Activated T-cell treated with anti-CD3 and anti-CD28 coated beads for 48 hours (primary cell): ENCODE measurements at places on chromosomes 11 and 22.

GRCh38 chr22:46662226-46662625 is 42.0 kb downstream of the GRAMD4 start:
- no peak for DNase-seq

- no peak for DNase-seq
Observed at GRCh38 chr22:33270596-33270995, 212.4 kb upstream of the SYN3 start.

DNA sequence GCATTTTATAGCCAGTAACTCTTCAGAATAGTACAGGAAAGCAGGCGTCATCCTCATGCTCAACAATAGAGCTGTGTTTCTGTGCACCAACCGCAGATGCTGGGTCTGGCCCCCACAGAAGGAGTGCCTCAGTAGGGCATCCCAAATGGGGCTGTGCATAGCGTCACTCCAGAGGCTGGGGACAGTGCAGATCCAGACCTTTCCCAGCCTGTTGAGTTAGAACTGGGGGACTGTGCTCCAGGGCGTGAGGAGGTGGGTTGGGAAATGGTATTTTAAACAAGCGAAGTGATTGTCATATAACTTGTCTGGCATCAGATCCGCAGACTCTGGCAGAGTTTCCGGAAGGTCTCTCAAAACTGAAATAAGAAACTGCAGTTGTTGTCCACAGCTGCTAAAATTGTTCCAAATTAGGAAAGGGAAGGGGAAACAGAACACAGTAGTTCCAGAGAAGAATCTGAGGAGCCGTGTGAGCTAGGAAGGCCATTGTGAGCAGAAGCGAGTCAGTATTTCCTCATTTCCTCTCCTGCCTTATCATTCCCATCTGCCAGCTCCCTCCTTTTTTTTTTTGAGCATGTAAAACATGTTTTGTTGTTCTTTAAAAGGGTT is 52.2 kb downstream of the JAM3 start:
- no peak for DNase-seq

GRCh38 chr11:58275002-58275401 is 6.9 kb upstream of the OR10W1 start:
- no peak for DNase-seq

- DNase-seq = no peak
Observed at GRCh38 chr11:77346906-77347603, 45.6 kb upstream of the GDPD4 start.

GRCh38 chr11:1354125-1354938 is 35.4 kb upstream of the BRSK2 start:
- no peak for DNase-seq

- DNase-seq = no peak
Observed at GRCh38 chr11:24509114-24509513, 12.3 kb downstream of the LUZP2 start.

DNA sequence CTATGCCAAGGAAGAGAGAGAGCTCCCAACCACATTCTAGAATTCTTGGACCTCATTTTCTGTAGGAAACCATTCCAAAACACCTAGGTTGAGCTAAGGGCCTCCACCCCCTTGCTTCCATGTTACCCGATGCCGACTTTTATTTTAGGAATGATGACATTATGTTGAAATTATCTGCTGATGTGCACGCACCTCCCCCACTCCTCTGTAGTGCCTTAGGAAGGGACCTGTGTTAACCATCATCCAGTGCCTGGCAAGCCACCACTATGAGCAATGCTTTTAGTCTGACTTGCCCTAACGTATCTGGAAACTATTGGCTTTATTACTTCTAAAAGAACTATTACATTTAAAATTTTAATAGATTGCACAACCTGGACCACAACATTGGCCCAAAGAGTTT is 42.1 kb downstream of the NCAPD3 start:
- DNase-seq = no peak

DNA sequence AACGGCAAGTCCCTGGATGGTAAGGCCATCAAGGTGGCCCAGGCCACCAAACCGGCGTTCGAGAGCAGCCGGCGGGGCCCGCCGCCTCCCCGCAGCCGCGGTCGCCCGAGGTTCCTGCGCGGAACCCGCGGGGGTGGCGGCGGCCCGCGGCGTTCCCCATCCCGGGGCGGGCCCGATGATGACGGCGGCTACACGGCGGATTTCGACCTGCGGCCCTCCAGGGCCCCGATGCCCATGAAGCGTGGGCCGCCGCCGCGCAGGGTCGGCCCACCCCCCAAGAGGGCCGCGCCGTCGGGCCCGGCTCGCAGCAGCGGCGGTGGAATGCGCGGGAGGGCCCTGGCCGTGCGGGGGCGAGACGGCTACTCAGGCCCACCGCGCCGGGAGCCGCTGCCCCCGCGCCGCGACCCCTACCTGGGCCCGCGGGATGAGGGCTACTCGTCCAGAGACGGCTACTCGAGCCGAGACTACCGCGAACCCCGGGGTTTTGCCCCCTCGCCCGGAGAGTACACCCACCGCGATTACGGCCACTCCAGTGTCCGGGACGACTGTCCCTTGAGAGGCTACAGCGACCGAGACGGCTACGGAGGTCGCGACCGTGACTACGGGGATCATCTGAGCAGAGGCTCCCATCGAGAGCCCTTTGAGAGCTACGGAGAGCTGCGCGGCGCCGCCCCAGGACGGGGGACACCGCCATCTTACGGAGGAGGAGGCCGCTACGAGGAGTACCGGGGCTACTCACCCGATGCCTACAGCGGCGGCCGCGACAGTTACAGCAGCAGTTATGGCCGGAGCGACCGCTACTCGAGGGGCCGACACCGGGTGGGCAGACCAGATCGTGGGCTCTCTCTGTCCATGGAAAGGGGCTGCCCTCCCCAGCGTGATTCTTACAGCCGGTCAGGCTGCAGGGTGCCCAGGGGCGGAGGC is 792 bp downstream of the RBMXL2 start:
- DNase-seq = no peak

- DNase-seq = no peak
Observed at GRCh38 chr11:15258433-15259165, 143.9 kb downstream of the INSC start.

- no peak for DNase-seq
Observed at GRCh38 chr11:86152006-86152862, 83.3 kb upstream of the PICALM start.

- DNase-seq = peak; percentile 41
Observed at GRCh38 chr22:22720201-22720723, 75.8 kb downstream of the GGTLC2 start.

DNA sequence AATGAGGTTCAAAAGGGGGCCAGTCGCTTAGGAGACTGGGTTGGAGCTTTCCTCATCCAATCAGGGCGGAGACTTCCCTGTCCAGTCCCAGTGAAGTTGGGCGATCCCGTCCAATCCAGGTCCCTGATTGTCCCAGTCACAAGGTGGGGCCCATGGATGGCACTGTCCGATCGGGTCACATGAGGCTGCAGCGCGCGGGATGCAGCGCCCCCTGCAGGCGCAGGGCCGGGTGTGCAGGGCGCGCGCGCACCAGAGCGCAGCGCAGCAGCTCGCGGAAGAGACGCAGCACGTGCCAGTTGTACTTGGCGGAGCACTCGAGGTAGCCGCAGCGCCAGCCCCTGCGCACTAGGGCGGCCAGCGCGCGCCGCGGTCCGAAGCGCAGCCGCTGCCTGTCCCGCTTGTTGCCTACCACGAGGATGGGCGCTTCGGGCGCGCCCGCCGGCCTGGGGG is 2.3 kb downstream of the RASL10A start:
- DNase-seq = peak; percentile 55

GRCh38 chr11:62273284-62273683 is 3.3 kb downstream of the SCGB2A2 start:
- DNase-seq = no peak

GRCh38 chr11:32388871-32389770 is 46.2 kb downstream of the WT1 start:
- no peak for DNase-seq

DNA sequence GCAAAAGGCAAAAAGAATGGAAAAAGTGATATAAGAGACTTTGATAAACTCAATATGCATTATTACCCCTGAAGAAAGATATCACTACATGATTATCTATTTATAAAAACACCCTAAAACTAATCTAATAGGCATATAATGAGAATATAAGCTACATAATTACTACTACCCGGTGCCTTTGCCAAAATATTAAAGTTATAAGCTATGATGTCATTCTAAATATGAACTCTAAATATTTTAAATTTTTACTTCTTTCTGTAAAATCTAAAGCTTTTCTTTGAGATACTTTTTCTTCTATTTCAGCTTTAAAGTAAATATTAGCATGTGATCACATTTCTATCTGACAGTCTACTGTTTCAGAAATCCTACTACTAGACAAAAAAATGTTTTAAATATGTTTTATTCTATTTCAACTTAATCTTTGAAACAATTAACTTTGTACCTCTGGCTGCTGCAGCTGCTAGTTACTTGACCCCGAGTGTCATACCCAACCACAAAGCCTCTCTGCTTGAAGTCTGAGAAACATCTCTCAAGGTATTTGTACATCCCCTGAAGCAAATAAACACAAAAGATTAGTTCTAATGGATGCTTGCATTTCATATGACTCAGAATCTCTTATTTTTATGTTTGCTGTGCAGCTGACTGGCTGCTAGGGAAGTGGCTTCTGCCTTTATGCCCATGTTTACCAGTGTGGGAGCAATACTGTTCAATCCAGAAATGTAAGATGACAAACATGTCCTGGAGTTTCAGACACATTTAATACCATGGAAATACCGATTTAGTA is 26.8 kb downstream of the PGM2L1 start:
- DNase-seq = no peak

DNA sequence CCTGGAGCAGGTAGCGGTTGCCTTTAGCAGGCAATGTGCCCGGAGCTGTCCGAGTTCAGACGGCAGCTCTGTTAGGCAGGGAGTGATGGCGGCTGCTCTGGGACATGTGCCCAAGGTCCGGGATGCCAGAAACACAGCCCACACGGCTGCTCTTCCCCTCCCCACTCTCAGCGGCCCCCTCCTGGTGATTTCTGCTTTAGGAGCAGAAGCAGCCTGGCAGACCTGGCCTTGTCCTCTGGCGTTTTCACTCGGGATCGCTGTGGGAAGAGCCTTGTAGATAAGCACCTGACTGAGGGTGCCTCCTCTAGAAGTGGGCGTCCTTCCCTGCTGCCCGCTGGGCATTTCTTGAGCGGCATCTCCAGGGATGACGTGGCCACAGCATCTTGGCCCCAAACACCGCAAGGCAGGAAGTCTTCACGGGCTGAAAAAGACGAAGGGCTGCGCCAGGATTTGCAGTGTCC is 392.2 kb downstream of the TBC1D22A start:
- DNase-seq = no peak

GRCh38 chr11:14029971-14030920 is 67.7 kb downstream of the SPON1 start:
- DNase-seq = no peak

DNA sequence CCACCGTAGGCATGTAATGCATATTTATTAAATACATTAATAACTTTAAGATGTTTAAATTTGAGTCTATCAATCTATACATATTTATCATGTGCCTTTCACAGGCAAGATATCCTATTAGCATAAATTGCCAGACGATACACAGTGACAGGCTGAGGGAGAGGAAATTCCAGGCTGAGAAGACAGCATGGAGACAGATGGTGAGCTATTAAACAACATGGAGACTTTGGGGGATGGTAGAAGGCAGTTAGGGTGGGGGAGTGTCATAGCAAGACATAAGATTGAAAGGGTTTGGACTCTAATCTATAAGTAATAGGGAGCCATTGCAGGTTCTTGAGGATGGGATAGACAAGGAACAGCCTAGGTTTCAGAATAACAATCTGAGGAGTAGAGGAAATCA is 138.5 kb downstream of the NXPE2 start:
- DNase-seq = no peak

DNA sequence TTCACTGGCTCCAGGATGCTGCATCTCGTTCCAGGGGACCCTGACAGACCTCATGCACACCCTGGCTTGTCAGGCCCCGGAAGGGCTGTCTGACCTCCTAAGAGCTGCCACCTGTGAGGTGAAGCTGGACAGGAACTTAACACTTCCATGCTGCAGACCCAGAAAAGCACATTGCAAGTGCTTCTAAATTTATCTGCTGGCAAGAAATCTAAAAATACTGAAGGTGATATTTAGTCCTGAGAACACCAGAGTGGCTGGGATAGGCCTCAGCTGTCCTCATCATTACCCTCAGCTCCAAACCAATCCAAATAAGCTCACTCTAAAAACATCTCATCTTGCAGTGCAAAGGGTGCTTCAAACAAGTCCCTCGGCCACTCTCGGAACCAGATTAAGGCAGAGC is 46.7 kb downstream of the ABTB2 start:
- DNase-seq = no peak

GRCh38 chr22:46417769-46418168 is 82.3 kb downstream of the TRMU start:
- DNase-seq = no peak

- DNase-seq = no peak
Observed at GRCh38 chr11:57056735-57057134, 68.0 kb downstream of the OR5AK2 start.

DNA sequence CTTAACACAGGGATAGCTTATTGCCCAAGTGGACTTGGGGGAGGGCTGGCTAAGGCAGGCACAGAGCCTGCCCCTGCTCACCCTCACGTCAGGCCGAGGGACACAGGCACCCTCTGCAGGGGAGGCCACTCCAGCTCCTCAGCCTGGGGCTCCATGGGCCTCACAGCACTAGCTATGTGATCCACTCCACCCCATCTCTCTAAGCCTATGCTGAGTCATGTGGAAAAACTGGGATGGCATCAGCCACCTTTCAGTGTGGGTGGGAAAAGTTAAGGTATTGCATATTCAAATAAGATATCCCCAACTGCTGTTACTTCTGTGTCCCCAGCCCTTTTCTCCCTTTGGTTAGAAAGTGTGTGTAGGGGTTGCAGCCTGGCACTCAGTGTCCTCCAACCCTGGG is 22.3 kb downstream of the RANGAP1 start:
- no peak for DNase-seq

GRCh38 chr11:70331901-70332300 is 61.4 kb downstream of the PPFIA1 start:
- DNase-seq = no peak

GRCh38 chr22:24727218-24727851 is 47.2 kb downstream of the PIWIL3 start:
- no peak for DNase-seq

DNA sequence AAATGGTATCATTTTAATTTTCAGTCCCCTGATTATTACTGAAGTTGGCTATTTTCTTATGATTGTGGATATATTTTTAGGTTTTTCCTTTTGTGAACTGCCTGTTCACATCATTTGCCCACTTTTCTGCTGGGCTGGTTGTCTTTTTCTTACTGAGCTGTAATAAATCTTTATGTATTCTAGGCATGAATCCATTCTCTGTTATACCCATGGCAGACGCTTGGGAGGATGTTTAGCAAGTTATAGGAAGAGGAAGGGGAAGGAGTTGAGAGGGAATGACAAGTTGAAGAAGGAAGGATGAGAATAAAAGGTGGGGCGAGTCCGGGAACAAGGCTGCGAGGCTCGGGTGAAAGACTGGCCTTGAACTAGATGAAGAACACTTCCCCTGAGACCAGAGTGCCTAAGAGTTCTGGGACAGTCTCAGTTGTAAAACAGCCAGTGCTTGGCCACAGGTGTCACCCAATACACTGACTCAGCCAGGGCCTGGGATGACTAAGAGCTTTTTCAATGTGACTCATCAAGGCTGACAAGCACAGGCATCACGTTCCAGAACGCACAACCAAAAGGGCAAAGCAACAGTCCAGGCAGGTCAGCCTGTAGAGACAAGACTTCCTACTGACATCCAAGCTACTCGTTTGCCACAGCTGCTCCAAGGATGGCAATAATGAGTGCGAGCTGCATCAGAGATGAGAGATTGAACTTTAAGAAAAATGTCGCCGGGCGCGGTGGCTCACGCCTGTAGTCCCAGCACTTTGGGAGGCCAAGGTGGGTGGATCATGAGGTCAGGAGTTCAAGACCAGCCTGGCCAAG is 35.2 kb downstream of the LRFN4 start:
- DNase-seq = peak; percentile 60
